ENCODE measurements at places on chromosomes 13 and 19.

GRCh38 chr13:43650882-43651281 is 135.9 kb downstream of the ENOX1 start:
- no peaks in the 10 kb centered on the region for H3K36me3 ChIP-seq
- H3K27ac ChIP-seq, result no peak overlapping the region
- H3K4me1 ChIP-seq, result no peaks in the 10 kb centered on the region
- no peak for DNase-seq
- no peak overlapping the region for H3K4me3 ChIP-seq

GRCh38 chr13:110412132-110412914 is 105.2 kb downstream of the COL4A2 start:
- no peaks in the 10 kb centered on the region for H3K4me1 ChIP-seq
- no peak overlapping the region for H3K4me3 ChIP-seq
- no peaks in the 10 kb centered on the region for H3K27me3 ChIP-seq
- peak overlapping the region; percentile 35 for H3K27ac ChIP-seq
- no peaks in the 10 kb centered on the region for H3K36me3 ChIP-seq
- peak; percentile 89 for DNase-seq

DNA sequence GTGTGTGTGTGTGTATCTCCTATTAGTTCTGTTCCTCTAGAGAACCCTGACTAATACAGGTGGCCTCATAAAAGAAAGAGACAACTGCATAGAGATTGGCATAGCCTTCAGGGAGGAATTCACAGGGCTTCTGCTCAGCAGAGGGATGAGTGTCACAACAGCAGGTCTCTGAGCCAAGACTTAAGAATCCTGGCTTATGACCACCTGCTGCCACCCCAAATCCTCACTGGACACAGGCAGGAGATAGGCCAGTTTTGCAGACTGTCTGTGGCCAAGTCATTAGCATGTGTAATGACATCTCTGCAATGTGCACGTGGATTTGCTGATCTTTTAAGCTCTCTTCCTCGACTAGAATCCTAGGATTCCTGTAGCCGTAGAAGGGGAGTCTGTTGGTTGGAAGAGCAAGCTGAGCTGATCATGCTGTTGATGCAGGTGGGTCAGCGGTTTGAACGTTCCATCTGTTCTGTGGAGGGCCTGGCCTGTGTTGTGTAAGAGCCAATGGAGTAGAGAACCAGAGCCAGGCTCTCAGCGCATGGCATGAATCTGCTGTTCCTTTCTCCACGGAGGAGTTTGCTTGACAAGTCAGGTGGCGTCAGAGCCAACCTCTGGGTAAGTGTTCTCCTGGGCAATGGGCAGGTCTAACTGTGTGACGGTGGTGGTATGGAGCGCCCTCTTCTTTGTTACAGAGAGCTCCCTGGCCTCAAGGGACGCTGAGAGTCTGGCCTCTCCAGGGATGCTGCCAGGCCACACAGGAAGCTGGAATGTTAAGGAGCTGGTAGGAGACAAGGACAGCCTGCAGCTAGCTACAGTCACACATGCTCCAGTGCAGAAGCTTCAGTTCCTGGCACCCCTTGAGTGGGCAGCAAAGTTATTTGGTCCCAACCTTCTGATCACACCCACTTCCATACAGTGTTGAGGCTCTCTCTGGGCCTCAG is 503.1 kb downstream of the FOXO1 start:
- DNase-seq, result no peak
- H3K4me3 ChIP-seq, result no peak overlapping the region
- H3K36me3 ChIP-seq, result no peaks in the 10 kb centered on the region
- peaks cover 5% of the 10 kb centered on the region for H3K4me1 ChIP-seq
- H3K27me3 ChIP-seq, result no peaks in the 10 kb centered on the region
- no peak overlapping the region for H3K27ac ChIP-seq

DNA sequence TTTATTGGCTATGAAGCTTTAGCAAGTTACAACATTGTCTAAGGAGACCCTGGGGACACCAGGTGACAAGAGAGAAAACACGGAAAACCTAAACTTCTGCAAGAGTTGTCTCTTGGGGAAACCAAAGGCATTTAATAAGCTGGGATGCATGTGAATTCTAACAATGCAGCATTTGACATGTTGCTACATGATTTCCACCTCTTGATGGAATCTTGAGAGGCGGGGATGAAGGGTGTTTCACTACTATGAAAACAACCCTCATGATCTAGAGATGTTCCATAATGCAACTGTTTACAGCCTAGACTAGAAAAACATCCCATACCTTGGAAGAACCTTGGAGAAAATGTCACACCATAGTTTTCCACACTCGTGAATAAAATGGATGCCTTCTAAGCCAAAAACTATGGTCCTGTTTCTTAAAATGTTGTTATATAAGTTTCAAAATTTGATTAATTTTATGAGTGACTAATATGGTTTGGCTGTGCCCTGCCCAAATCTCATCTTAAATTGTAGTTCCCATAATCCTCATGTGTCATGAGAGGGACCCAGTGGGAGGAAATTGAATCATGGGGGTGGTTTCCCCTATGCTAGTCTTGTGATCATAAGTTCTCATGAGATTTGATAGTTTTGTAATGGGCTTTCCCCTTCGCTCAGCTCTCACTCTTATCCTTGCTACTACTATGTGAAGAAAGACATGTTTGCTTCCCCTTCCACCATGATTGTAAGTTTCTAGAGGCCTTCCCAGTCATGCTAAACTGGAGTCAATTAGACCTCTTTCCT is 164.6 kb downstream of the TNFSF13B start:
- no peak for DNase-seq
- no peak overlapping the region for H3K27ac ChIP-seq
- H3K27me3 ChIP-seq, result no peaks in the 10 kb centered on the region
- H3K4me3 ChIP-seq, result no peak overlapping the region
- no peaks in the 10 kb centered on the region for H3K4me1 ChIP-seq
- H3K36me3 ChIP-seq, result no peaks in the 10 kb centered on the region

- peaks cover 4% of the 10 kb centered on the region for H3K4me1 ChIP-seq
- no peaks in the 10 kb centered on the region for H3K27me3 ChIP-seq
- H3K4me3 ChIP-seq, result no peak overlapping the region
- H3K36me3 ChIP-seq, result no peaks in the 10 kb centered on the region
Observed at GRCh38 chr19:17262557-17262956, 2.0 kb downstream of the USHBP1 start.

- H3K27me3 ChIP-seq, result no peaks in the 10 kb centered on the region
- DNase-seq, result no peak
- H3K27ac ChIP-seq, result no peak overlapping the region
- peaks cover 5% of the 10 kb centered on the region for H3K4me1 ChIP-seq
- no peaks in the 10 kb centered on the region for H3K36me3 ChIP-seq
Observed at GRCh38 chr13:98326291-98326690, 149.2 kb upstream of the RNF113B start.

DNA sequence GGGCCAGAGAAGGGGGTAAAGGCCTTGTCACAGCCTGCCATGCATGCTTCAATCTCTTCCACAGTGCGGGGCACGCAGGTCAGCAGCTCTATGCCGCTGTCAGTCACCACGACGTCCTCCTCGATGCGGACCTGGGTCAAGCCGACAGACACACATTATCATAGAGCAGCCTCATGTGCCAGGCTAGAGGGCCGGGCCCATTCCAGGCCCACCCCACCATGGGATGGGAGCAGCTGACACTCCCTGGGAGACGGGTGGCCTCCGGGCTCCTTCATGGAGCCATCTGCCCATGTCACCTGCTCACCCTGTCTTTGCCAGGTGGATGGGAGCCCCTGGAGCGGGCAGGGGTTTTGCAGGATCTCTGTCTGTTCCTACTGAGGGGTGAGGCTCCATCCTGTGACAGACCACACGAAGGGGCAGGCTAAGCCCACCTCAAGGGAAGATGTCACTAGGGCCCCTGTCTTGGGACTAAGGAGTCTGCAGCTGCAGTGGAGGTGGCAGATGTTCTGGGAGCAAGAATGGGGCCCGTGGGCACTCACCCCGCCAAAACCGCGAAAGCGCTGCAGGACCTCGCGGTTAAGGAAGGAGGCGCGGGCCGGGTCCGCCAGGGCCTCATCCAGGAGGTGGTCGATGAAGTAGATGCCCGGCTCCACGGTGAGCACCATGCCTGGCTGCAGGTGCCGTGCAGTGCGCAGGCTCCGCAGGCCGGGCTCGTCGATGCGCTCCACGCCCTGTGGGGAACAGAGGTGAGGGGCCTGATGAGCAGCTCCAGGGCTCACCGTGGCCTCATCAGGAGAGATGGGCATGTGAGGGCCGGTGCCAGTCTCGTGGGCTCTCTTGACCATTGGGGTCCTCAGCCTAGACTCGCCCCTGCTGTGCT is 14.1 kb downstream of the CEBPG start:
- H3K36me3 ChIP-seq, result no peaks in the 10 kb centered on the region
- H3K27me3 ChIP-seq, result no peaks in the 10 kb centered on the region
- H3K4me1 ChIP-seq, result peaks cover 21% of the 10 kb centered on the region
- no peak overlapping the region for H3K4me3 ChIP-seq

- H3K4me1 ChIP-seq, result no peaks in the 10 kb centered on the region
- H3K4me3 ChIP-seq, result no peak overlapping the region
- no peaks in the 10 kb centered on the region for H3K36me3 ChIP-seq
- no peaks in the 10 kb centered on the region for H3K27me3 ChIP-seq
Observed at GRCh38 chr19:22610121-22610520, 24.0 kb upstream of the ZNF492 start.

DNA sequence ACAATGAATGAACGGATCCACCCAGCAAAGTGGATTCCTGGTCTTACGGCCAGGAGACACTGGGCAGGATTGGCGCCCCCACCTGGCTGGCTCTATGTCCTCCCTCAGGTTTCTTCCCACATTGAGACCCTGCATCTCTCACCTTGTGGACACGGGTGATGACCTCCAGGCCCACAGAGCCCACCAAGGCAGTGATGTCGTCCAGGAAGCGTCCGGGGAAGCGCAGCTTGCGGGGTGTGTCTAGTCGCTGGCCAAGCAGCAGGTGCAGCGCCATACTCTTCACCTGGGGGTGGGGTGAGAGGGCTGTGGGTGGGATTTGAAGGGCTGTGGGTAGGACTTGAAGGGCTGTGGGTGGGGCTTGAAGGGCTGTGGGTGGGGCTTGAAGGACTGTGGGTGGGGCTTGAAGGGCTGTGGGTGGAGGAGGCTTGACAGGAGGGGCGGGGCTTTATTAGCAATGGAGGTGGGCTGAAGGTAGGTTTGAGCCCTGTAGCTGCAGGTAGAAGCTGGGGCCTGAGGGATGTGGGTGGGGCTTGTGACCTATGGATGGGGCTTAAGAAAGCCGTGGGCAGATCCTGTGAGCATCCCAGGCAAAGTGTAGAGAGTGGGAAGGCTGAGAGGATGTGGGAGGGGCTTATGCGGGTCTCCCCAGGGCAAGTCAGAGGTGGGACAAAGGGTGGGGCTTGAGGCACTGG is 12.1 kb upstream of the ANGPTL8 start:
- H3K27ac ChIP-seq, result no peak overlapping the region
- peaks cover 11% of the 10 kb centered on the region for H3K36me3 ChIP-seq
- H3K4me1 ChIP-seq, result no peaks in the 10 kb centered on the region
- no peak overlapping the region for H3K4me3 ChIP-seq
- no peak for DNase-seq

GRCh38 chr19:6288737-6289136 is 9.0 kb upstream of the MLLT1 start:
- no peak for DNase-seq
- H3K27ac ChIP-seq, result no peak overlapping the region
- no peak overlapping the region for H3K4me3 ChIP-seq
- no peaks in the 10 kb centered on the region for H3K4me1 ChIP-seq
- no peaks in the 10 kb centered on the region for H3K27me3 ChIP-seq

Data from pancreas (tissue), 10 donors.